Activated naive CD4-positive, alpha-beta T cell treated with anti-CD3 and anti-CD28 coated beads, Interleukin-2, amount 50 U/mL, for 16 hours (primary cell): ENCODE measurements at places on chromosomes 2 and 18.

GRCh38 chr2:64652231-64653108 lies 1.2 kb downstream of the SERTAD2 start:
- DNase-seq = no peak

GRCh38 chr2:38239452-38239851 lies 137.6 kb downstream of the ATL2 start:
- no peak for DNase-seq

- DNase-seq = no peak
These were observed 231.8 kb downstream of the KCNE4 start for GRCh38 chr2:223283771-223284170.

- no peak for DNase-seq
These were observed 3.6 kb upstream of the TPRKB start for GRCh38 chr2:73740767-73741166.

- no peak for DNase-seq
These were observed 26.5 kb upstream of the RFX8 start for GRCh38 chr2:101501443-101501842.

DNA sequence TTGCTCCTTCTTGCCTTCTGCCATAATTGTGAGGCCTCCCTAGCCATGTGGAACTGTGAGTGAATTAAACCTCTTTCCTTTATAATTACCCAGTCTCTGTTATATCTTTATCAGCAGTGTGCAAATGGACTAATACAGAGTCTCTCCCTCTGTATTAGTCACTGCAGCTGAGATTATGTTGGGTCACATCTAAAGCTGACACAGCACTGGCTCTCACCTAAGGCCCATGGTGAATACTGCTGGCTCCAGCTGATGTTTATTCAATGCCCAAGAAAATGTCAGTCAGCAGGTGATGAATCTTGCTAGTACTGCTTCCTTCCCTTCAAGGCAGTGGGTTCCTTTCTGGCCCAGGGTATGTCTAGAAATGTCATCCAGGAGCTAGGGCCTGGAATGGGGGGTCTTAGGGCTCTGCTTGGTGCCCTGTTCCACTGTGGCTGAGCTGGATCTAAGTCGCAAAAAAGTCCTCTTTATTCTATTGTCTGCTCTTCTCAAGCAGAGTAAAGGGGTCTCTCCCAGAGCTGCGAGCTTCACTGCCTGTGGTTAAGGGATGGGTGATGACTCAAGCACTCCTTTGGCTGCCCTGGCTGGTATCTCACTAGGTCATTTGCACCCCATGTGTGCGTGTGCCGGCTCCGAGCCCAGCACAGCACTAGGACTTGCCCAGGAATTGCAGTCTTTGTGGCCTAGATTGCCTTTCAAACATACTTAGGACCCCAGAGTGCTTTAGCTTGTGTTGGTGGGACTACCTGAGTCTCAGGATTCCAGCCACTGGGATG lies 29.9 kb downstream of the PPP1R1C start:
- DNase-seq = no peak

- DNase-seq = no peak
These were observed 169.7 kb downstream of the TMEM163 start for GRCh38 chr2:134549104-134549503.

GRCh38 chr2:116491292-116491691 lies 1323.2 kb upstream of the DDX18 start:
- no peak for DNase-seq

DNA sequence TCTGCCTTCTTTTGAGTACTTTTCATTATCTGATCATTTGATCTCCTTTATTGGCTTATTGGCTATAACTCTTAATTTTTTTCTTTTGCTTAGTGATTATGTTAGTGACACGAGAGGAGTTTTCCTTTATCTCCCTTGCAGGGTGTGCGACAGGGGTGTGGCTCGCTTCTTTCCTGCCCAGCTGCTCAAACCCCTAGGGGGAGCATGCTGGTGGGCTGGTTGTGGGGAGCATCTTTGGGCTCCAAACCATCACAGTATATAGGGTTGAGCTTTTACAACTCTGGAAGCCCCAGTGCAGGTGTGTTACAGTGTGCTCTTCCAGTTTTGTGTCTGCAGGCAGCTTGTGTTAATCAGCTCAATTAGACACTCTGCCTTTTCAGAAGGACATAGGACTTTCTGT lies 357.0 kb upstream of the TMEFF2 start:
- DNase-seq = no peak

GRCh38 chr2:161207941-161208340 lies 47.7 kb downstream of the TANK start:
- no peak for DNase-seq

- no peak for DNase-seq
These were observed 60.1 kb upstream of the SLC16A14 start for GRCh38 chr2:230128623-230129342.

DNA sequence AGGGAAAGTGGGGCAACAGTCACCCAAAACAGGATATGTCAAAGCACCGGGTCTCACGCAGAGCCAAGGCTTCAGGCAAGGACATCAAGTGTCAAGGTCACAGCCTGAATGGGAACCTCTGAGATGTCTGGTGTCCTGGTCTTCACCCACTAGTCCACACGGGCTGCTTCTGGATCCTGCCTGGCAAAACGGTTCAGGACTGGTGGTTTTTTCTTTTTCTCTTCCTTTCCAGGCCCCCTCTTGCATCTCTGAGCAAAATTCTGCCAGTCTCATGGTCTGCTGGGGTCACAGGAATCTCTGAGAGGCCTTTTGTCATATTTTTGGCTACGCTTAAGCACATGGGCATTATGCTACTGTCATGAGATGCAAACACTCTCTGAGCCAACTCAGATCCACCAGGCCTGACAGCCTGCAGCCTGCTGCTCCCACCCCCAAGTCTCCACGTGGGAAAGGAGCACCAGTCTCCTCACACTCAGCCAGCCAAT lies 518.2 kb upstream of the ZEB2 start:
- DNase-seq = no peak

- no peak for DNase-seq
These were observed 211.7 kb upstream of the REV1 start for GRCh38 chr2:99701503-99701902.

DNA sequence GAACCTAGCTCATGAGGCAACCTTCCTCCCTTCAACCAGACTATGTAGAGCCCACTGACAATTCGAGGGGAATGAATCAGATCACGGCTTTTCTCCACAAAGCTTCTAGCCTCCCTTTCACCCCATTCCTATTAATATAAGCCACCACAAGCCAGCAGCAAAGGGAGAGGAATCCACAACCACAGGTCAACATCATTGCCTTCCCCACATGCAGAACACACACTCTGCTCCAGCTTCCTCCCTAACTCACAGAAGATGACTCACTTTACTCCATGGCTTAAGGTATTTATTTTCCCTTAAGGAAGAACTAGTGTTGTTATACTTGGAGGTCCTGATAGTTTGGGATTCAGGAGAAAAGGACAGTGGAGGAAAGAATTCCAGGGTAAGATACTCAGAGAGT lies 272.2 kb downstream of the C1D start:
- DNase-seq = no peak

GRCh38 chr18:47995654-47996053 lies 65.2 kb upstream of the SMAD2 start:
- no peak for DNase-seq

GRCh38 chr2:105411720-105412407 lies 13.0 kb upstream of the FHL2 start:
- DNase-seq = no peak

DNA sequence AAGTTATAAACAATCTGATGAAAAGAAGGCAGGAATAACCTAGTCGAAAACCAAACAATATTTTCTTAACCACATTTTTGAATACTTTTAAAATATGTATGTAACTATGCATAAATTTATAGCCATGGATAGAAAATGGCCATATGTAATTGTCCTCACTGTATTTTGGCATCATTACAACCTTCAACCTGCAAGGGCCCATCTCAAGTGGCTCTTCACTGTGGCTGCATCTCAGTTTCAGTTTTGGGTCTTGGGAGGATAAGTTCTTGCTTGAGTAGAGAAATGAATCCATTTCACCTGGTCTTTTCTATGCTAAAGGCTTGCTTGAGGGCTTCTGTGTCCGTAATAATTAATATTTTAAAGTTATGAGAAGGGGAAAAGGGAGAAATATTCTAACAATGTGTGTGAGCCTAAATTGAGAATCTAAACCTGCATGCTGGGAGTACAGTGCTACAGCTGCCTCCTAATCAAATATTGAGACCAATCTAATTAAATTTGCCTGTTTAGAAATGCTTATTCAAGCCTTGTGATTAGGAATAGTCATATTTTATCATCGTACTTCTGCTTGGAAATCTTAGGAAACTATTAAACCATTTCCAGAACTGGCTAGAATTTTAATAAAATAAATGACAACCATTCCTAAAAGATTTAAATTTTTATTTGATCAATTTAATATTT lies 92.5 kb downstream of the EML4 start:
- DNase-seq = no peak

DNA sequence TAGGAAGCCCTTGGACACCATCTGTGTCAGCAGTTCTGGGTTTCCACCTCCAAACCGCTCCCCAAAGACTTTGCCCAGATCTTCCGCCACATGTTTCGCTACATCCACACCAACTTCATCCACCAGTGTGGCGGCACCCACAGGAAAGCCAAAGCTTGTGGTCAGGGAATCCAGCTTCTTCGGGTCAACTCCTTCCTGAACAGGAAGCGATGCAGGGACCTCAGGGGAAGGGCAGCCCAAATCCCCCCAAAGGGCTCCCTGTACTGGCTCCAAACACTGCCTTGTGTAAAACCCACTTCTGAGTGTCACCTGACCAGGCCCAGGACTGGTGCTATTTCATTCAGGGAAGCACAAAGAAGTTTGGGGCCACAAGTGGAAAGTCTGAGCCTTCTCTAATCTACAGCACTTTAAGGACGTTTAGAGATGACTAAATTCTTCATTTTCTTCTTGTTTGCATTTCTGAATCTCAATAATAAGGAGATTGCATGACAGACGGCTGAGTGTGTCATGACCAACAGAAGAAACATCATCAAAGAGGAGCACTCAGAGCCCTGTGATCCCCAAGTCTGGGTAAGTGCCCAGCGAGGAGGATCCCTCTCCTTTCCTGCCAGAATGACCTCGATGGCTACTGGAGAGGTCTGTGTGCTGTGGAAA lies 20.8 kb downstream of the GAREM2 start:
- DNase-seq = no peak

DNA sequence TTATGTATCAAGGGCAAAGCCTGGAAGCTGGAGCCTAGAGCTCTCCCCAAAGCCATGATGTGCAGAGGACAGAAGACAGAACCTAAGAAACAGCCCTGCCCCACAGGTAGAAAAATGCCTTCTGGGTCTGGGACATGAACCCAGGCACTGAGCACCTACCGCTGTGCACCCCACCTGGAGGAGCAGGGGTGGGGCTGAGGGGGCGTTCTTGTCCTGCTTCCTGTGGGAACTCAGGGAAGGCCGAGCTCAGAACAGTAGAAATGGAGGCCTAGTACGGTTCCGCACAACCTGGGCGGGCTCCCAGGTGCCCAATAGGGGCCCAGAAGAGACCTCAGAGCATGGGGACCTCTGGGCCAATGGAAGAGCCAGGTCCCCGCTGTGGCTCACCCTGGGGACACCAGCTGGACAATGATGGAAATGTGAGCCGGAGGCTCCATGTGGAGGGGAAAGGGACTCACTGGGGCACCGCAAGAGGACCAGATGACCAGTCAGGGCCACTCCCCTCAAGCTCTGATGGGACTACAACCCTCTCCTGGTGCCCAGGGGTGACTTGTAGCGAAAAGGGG lies 3.2 kb downstream of the CRACDL start:
- DNase-seq = no peak

- no peak for DNase-seq
These were observed 1503.7 kb downstream of the LRP1B start for GRCh38 chr2:140627136-140627535.

DNA sequence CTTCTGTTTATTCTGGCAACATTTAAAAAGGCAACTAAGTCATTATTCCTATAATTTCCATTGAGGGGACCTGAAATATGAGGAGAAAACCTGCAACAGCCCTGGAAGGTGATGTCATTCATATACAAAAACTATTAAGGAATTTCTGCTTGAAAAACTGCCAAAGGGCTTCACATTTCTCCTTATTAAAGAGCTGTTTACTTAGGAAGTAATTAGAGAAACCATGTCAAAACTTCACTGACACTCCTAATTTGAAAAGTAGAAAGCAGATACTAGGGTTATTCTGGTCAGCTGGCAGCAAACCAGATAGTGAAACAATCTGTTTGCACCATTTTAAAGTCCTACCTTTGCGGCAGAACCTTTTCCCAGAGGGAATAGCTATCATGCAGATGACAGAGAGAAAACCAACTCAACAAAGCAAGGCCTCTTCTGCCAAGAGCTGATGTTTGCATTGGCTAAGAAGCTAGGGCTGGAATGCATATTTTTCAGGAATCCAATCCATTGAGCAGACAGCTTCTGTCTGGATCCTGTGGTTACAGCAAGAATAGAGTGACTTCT lies 592.2 kb upstream of the SYT4 start:
- DNase-seq = no peak

DNA sequence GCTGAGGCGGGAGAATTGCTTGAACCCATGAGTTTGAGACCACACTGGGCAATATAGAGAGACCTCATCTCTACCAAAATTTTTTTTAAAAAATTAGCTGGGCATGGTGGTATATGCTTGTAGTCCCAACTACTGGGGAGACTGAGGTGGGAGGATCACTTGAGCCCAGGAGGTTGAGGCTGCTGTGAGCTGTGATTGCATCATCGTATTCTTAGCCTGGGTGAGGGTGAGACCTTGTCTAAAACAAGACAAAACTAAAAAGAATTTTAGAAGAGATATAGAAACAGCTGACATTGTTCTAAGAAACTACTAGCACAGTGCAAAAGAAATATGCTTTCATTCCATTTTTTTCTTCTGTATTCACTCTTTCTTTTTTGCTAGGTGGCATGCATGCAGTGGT lies 298.4 kb downstream of the NYAP2 start:
- no peak for DNase-seq

DNA sequence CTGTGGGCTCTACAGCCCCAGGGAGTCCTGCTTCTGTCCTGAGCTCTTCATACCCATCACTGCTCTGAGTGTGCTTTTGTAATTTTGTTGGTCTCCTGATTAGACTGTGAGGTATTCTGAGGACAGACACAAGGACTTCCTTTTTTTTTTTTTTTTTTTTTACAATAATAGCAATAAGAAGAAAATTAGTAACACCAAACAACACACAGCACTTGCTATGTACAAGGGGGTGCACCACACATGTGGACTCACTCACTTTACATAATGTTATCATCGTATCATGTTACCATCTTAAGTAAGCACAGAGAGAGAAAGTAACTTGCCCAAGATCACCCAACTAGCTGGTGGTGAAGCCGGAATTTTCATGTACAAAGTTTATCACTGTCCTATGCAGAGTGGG lies 34.6 kb downstream of the MBP start:
- no peak for DNase-seq

DNA sequence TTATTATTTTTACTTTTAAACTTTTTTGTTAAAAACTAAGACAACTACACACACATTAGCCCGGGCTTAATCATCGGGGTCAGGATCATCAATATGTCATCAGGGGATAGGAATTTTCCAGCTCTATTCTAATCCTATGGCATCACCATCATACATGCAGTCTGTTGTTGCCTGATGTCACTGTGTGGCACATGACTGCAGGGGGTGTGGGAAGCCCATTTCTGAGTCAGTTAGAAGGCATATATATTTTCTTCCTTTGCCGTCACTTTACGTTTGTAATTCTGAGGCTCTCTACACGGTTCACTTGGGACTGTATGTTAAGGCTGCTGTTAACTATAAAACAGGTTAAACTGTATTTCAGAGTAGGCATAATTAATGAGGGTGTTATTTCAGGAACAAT lies 144.4 kb upstream of the ITGA6 start:
- DNase-seq = no peak
